ENCODE measurements at places on chromosomes 1 and 21.

DNA sequence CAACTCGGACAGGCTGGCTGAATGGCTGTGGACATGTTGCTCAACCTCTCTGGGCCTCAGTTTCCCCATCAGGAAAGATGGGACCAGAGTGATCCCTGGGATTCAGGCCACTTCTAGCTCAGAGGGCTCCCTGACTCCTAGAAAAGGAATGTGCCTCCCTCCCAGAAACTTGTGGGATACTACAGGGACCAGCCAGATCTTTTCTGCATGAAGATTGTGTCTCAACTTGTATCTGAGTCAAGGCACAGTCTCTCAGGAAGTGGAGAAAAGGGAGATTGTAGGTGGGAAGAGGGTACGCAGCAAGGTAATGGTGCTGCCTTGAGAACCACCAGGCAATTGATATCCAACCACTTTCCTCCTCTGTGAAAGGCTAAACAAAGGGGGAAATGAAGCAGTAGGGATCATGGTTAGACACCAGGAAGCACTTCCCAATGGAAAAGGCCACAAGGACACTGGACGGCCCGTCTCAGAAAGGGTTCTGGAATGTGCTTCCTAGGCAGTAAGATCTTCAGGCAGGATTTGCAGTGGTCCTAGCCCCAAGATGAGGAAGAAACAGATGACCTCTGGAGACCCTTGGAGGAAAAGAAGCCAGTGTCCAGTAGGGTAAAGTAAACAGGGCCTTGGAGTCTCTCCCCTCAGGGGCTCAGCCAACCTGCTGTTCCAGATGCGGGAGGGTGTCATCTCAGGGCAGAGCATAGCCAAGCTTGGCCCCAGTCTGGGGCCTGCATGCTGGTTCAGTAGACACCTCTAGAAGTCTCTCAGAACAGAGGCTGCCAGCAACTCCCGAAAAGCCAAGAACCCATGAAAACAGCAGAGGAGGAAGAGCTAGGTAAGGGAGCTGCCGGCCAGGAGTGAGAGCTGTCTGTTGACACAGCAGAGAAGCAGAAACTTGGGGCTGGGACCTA is 16.8 kb downstream of the IFFO2 start:
- peak overlapping the region; percentile 82 for H3K27ac ChIP-seq
- no peak overlapping the region for H3K4me3 ChIP-seq
- H3K27me3 ChIP-seq = no peaks in the 10 kb centered on the region
- DNase-seq = peak; percentile 70
- H3K4me1 ChIP-seq = peaks cover 46% of the 10 kb centered on the region
- no peaks in the 10 kb centered on the region for H3K36me3 ChIP-seq

GRCh38 chr1:7224644-7225043 is 439.4 kb downstream of the CAMTA1 start:
- H3K27ac ChIP-seq = no peak overlapping the region
- H3K27me3 ChIP-seq = no peaks in the 10 kb centered on the region
- no peaks in the 10 kb centered on the region for H3K36me3 ChIP-seq
- H3K4me3 ChIP-seq = no peak overlapping the region

- no peaks in the 10 kb centered on the region for H3K27me3 ChIP-seq
- no peaks in the 10 kb centered on the region for H3K4me1 ChIP-seq
- H3K27ac ChIP-seq = no peak overlapping the region
- H3K4me3 ChIP-seq = no peak overlapping the region
- H3K36me3 ChIP-seq = peaks cover 9% of the 10 kb centered on the region
- no peak for DNase-seq
These were observed 33.9 kb upstream of the ASPM start for GRCh38 chr1:197180252-197180878.

DNA sequence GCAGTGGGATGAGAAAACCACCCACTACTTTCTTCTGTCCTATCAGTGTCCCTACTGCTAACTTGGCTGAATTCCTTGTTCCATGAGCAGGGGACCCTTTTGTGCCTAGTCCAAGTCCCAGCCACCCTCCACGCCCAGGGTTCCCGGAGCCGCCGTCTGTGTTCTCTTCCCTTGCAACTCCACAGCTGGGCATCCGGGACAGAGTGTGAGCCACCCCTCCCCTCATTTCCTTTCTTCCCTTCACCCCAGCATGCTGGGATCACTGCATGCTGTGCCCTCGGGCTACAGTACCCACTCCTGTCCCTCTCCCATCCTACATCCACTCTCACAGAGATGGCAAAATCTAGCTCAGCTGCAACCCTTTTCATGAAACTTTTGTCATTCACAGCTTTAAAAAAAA is 44.5 kb downstream of the PGBD5 start:
- no peaks in the 10 kb centered on the region for H3K36me3 ChIP-seq
- H3K4me1 ChIP-seq = peaks cover 4% of the 10 kb centered on the region
- DNase-seq = no peak
- no peak overlapping the region for H3K4me3 ChIP-seq

DNA sequence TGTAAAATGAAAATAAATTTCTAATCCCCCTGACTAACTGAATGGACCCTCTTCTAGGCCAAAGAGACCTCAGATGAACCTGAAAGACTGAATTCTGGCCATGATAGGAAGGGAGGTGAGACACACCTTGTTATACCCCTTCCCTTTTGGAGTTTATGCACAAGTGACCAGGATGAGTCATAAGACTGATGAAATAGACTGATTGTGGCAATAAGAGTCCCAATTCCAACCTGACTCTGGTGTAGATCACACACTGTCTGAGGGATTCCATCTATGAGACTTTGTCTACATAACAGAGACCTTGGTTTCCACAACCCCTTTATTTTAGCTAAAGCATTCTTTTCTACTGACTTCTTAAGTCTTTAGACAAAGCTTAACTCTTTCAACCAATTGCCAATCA is 13.5 kb upstream of the OR2G2 start:
- no peaks in the 10 kb centered on the region for H3K36me3 ChIP-seq
- H3K4me3 ChIP-seq = no peak overlapping the region
- H3K4me1 ChIP-seq = no peaks in the 10 kb centered on the region
- no peak overlapping the region for H3K27ac ChIP-seq

DNA sequence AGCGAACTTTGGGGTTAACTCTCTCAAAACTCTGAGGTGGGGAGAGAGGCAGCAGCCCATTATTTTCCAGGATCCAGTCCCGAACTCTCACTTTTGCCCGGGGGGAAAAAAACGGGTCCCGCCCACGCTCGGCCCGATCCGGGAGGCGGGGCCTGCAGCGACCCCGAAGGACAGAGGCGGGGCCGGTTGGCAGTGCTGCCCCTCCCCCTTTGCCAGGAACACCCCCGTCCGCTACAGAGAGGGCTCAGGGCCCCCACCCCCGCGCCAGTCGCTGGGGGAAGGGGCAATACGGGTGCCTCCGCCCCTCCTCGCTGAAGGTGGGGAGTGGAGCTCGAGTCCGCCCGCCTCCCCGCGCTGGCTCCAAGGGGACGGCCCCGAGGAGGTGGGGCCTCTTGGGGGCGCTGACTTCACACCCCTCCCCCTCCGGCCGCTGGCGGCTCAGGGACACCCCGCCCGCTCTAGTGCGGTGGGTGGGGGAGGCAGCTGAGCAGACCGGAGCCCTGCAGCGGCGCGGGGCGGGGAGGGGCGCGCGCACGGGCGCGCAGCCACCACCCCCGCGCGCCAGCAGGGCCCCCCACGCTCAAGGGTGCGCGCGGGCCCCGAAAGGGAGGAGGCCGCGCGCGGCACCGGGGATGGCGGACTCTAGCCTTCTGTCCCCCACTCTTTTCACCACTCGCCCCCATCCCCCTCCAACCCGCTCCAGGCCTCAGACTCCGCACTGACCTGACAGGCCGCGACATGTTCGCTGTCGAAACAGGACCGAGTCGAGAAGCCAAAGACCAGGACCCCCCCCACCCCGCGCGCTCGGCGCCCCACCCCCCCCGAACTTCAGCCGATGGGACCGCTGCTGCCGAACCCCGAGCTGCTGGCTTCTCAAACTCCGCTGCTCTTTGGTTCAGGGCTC is 496 bp downstream of the NUCKS1 start:
- H3K36me3 ChIP-seq = no peaks in the 10 kb centered on the region
- H3K4me3 ChIP-seq = peak overlapping the region; percentile 94
- DNase-seq = peak; percentile 95
- no peaks in the 10 kb centered on the region for H3K27me3 ChIP-seq
- H3K4me1 ChIP-seq = peaks cover 33% of the 10 kb centered on the region

GRCh38 chr1:167457936-167458584 is 60.3 kb downstream of the CD247 start:
- no peak for DNase-seq
- no peak overlapping the region for H3K4me3 ChIP-seq
- no peaks in the 10 kb centered on the region for H3K36me3 ChIP-seq
- H3K27me3 ChIP-seq = no peaks in the 10 kb centered on the region
- peaks cover 6% of the 10 kb centered on the region for H3K4me1 ChIP-seq

- H3K27me3 ChIP-seq = no peaks in the 10 kb centered on the region
- peak overlapping the region; percentile 95 for H3K27ac ChIP-seq
- no peaks in the 10 kb centered on the region for H3K36me3 ChIP-seq
These were observed 9.9 kb upstream of the MAPKAPK2 start for GRCh38 chr1:206674745-206675175.

DNA sequence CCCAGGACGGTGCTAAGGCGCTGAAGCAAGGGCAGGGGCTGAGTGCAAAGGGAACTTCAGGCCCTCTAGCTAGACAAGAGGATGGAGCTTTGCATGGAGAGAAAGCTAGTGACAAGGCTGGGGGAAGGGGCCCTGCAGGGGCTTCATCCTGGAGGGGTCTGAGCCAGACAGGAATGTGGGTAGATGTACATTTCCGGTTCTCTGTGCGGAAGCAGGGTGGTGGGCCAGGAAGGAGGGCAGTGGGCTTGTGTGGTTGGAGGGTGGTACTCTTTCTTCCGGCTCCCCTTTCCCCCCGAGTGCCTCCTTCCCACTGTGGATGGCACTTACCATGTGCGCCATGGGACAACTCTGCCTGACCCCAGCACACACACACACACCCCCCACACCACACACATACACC is 1.5 kb downstream of the KISS1 start:
- peaks cover 7% of the 10 kb centered on the region for H3K4me1 ChIP-seq
- H3K27me3 ChIP-seq = no peaks in the 10 kb centered on the region
- no peak overlapping the region for H3K27ac ChIP-seq
- H3K36me3 ChIP-seq = no peaks in the 10 kb centered on the region
- H3K4me3 ChIP-seq = no peak overlapping the region

DNA sequence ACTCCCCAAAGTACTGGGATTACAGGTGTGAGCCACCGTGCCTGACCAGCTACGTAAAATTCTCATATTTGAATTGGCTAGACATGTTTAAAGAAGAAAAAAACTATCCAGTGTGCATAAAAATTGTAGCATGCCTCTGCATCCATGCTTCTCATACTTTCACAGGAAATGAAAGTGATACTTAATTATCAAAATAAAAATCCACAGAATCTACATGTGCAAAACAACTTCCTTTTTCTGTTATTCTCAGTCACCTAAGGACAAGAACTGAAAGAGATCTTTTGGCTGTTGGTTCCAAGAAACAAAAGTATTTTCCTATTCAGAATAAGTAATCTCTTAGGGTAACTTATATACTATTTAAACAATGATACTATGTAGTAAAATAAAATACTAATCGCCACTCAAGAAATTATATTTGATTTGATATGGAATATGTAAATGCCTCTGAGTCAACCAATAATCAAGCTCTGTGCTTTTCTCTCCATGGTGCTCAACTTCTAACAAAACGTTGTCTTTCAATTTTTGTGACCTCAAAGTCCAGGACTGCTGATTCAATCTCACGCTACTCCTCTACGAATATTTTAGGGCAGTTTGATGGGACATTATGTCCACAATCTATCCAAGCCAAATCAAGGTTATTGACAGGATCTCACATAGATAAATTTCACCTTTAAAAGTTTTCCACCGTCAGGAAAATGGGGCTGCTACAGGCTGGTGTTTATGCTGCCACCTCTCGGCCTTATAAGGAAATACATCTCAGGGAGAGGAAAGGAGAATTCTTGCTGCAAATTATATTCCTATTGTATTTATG is 102.7 kb downstream of the ZNF281 start:
- peaks cover 3% of the 10 kb centered on the region for H3K4me1 ChIP-seq
- no peak for DNase-seq
- H3K36me3 ChIP-seq = no peaks in the 10 kb centered on the region
- H3K27me3 ChIP-seq = no peaks in the 10 kb centered on the region
- no peak overlapping the region for H3K27ac ChIP-seq

DNA sequence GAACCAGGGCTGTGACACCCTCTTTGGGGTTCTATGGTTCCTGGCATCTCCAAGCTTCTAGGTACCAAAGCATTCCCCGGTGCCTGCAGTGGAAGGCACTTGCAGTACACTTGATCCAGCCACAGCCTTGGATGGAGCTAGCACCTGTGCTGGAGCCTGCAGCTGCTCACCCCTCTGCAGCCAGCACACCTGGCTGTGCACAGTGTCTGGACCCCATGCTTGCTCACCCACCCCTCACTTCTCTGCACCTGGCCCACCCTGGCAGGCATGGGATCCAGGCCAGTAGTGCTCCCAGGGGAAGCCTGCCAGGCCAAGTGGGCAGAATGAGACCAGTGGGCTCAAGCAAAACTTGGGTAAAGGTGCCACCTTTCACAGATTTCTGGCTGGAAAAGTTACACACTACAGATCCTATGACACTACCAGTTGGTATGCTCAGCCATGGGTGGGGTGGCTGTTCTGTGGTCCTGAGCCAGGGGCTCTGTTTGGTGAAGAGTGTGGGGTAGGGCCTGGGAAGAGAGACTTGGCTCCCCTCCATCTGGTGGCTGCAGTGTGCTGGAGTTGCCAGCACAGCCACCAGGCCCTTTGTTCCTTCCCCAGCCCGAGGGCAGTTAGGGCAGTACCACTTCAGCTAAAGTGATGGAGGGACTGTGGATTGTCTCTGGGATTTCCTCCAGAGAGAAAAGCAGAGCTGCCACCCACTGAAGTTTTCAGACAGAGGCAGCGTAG is 157.8 kb upstream of the LRRC7 start:
- H3K36me3 ChIP-seq = no peaks in the 10 kb centered on the region
- no peak overlapping the region for H3K4me3 ChIP-seq
- H3K27me3 ChIP-seq = no peaks in the 10 kb centered on the region
- H3K4me1 ChIP-seq = no peaks in the 10 kb centered on the region
- no peak for DNase-seq

GRCh38 chr1:93661829-93662474 is 19.7 kb downstream of the BCAR3 start:
- H3K27ac ChIP-seq = peak overlapping the region; percentile 84
- H3K27me3 ChIP-seq = no peaks in the 10 kb centered on the region
- H3K4me3 ChIP-seq = no peak overlapping the region
- no peaks in the 10 kb centered on the region for H3K36me3 ChIP-seq

DNA sequence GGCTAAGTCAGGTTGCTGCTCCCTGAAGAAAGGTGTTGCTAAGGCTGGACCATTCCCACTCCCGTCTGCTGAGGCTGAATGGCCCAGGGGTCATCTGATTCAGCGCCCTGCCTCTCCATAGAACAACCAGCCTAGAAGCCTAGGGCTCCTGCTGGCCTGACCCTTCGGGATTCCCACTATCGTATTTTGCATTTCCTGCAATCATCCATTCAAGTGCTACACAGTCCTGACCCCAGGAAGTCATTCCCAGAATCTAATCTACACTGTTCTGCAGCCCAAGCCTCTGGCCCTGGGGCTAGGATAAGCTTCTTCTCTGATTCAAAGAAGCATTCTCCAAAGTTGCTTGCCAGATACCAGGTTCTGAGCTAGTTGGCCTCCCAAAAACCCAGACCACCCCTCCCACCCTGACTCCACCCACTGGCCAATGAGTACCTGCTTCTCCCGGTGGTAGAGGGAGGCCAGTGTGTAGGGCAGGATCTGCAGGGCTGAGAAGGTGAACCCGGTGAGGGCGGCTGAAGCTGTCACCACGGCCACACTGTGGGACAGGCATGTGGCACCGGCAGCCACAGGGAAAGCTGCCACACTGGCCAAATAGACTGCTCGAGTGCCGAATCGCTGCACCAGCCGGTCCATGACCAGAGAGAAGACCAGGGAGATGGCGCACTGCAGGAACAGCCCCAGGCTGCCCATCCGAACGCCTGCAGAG is 18.7 kb downstream of the SLC45A3 start:
- no peak for DNase-seq
- H3K4me1 ChIP-seq = peaks cover 11% of the 10 kb centered on the region
- no peak overlapping the region for H3K4me3 ChIP-seq
- H3K27me3 ChIP-seq = no peaks in the 10 kb centered on the region

GRCh38 chr1:62401034-62401760 is 35.7 kb upstream of the USP1 start:
- no peak overlapping the region for H3K4me3 ChIP-seq
- no peaks in the 10 kb centered on the region for H3K4me1 ChIP-seq
- no peak overlapping the region for H3K27ac ChIP-seq
- DNase-seq = no peak
